Kidney tubule cell (primary cell): ENCODE measurements at places on chromosomes 7 and 10.

DNA sequence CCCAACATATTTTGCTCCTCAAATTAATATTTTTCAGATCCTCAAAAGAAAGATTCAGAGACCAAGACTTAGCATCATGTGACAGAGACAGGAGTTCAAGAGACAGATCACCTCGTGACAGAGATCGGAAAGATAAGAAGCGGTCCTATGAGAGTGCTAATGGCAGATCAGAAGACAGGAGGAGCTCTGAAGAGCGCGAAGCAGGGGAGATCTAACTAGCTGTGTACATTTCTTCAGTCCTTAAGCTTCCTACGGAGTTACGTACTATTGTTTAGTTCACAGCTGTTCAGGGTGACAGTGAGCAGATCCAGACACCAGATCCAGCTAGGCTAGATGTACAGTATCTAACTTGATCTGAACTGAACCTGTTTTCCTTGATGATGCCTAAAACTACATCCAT is 61.3 kb downstream of the KLRG2 start:
- DNase-seq = no peak

GRCh38 chr7:79909176-79909575 is 225.5 kb upstream of the GNAI1 start:
- DNase-seq = peak; percentile 32

- DNase-seq = no peak
These were observed 5.7 kb upstream of the EEPD1 start for GRCh38 chr7:36147361-36147760.

DNA sequence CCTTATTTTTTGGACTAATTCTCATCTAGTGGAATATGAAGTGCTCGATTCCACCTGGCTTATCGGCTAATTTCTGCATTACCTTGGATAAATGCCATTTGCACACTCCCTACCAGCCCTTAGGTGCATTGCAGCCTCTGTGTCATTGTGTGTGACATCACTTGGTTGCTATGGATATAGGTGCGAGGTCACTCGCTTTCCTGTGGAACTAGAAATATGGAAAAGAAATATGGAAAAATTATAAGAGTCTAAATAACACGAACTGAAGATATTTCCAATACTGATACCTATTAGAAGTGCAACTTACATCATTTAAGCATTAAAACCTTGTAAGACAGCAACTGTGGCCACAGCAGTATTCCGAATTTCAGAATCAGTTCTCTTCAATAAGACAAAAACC is 2.0 kb downstream of the YWHAG start:
- DNase-seq = peak; percentile 72

- no peak for DNase-seq
These were observed 154.4 kb upstream of the SH2B2 start for GRCh38 chr7:102132209-102132752.

- peak; percentile 73 for DNase-seq
These were observed 389.0 kb upstream of the SORCS1 start for GRCh38 chr10:107553470-107553869.
